PC-9 (cell line): ENCODE measurements at places on chromosomes 5 and 9.

GRCh38 chr5:154129921-154130320 is 60.6 kb upstream of the GALNT10 start:
- no peak for DNase-seq

GRCh38 chr9:134370638-134371037 is 44.4 kb downstream of the RXRA start:
- DNase-seq: no peak

DNA sequence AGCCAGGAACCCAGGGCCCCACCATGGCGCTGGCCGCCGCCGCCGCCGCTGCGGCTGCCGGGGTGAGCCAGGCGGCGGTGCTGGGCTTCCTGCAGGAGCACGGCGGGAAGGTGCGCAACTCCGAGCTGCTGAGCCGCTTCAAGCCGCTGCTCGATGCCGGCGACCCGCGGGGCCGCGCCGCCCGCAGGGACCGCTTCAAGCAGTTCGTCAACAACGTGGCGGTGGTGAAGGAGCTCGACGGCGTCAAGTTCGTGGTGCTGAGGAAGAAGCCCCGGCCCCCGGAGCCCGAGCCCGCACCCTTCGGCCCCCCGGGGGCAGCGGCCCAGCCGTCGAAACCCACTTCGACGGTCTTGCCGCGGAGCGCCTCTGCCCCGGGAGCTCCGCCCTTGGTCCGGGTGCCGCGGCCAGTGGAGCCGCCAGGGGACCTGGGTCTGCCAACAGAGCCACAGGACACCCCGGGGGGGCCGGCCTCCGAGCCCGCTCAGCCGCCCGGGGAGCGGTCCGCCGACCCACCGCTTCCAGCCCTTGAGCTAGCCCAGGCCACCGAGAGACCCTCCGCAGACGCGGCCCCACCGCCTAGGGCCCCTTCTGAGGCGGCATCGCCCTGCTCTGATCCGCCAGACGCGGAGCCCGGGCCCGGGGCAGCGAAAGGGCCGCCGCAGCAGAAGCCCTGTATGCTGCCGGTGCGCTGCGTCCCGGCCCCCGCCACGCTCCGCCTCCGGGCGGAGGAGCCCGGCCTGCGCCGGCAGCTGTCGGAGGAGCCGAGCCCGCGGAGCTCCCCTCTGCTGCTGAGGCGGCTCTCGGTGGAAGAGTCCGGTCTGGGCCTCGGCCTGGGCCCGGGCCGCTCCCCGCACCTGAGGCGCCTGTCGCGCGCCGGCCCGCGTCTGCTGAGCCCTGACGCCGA is 749 bp downstream of the SOWAHA start:
- DNase-seq: no peak

DNA sequence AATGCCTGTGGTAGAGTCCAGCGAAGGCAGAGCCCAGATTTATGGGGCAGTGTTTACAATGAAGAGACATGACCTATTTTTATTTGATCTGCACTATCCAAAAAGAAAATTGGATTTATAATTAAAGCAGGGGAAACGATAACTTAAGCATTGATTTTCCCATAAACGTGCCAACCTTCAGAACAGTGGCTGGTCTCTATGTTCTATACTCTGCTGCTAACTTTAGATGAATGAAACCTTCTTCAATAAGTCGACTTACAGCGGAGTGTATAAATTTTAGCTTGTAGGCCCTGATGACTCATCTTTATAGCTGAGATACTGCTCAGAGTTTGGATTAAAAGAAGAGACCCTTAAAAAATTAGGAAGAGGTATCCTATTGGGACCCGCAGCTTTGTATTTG is 452.6 kb downstream of the TLR4 start:
- DNase-seq: no peak

- no peak for DNase-seq
Observed at GRCh38 chr5:26719803-26720202, 318.6 kb downstream of the CDH9 start.

- DNase-seq: no peak
Observed at GRCh38 chr5:19880458-19880857, 107.5 kb downstream of the CDH18 start.

- DNase-seq: no peak
Observed at GRCh38 chr5:138082033-138082432, 1.8 kb upstream of the WNT8A start.

GRCh38 chr9:93649610-93650261 is 73.4 kb downstream of the PHF2 start:
- no peak for DNase-seq

DNA sequence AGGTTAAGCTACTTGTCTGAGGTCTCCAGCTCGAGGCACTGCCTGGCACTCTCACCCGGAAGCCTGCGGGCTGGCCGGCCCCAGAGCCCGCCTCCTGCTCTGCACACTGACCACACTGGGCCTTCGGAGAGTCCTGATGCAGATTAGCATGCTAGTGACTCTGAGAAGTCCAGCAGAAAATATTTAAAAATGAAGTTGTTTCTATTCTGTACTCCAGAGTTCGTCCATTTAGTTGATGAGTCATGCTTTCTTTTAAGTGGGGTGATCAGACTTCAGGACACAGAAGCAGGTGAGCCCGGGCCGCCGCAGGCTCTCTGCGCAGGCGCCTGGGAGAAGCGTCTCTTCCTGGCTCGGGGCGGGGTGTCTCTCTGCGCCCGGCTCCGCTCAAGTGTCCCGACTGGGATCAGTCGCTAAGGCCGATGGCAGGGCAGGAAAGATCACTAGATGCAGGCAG is 32.5 kb downstream of the FAM240B start:
- peak; percentile 63 for DNase-seq

- no peak for DNase-seq
Observed at GRCh38 chr5:112929336-112930081, 7.5 kb upstream of the REEP5 start.

- no peak for DNase-seq
Observed at GRCh38 chr9:130780865-130781504, 54.1 kb upstream of the ABL1 start.

GRCh38 chr9:78811622-78812276 is 514.8 kb downstream of the PSAT1 start:
- DNase-seq: no peak

GRCh38 chr9:38134611-38135237 is 65.7 kb upstream of the SHB start:
- DNase-seq: no peak

DNA sequence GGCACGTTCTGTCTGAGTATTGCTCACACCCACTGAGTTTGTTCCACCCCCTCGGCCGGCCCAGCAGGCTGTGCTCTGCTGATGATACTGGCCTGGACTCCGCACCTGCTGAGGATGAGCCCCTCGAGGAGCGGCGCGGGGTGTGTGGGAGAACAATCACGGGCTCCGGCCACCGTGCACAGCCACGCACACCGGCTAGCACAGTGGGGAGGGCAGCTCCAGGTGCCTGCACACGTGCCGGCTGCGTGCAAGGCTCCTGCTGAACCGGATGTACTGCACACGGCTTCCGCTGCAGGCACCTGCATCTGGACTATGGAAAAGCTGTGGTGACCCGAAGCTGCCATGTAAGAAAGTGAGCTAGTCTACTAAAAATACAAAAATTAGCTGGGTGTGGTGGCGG is 485.2 kb upstream of the CDH9 start:
- no peak for DNase-seq

DNA sequence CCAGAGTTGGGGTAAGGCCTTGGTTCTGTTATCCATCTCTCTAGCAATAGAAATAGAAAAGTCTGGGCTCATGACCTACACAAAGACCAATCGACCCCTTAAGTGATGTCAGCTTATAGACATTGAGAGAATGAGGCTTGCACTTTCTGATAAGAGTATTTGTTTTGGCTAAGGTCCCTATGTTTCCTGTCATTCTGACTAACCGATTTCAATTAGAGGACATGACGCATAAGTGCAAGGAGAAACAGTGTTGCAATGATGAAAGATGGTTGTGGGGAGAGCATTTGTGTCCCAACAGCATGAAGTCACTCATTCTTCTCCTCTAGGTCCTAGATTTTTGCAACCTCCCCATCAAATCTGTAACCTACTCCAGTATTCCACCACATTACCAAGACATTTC is 255.1 kb downstream of the MAT2B start:
- DNase-seq: no peak

DNA sequence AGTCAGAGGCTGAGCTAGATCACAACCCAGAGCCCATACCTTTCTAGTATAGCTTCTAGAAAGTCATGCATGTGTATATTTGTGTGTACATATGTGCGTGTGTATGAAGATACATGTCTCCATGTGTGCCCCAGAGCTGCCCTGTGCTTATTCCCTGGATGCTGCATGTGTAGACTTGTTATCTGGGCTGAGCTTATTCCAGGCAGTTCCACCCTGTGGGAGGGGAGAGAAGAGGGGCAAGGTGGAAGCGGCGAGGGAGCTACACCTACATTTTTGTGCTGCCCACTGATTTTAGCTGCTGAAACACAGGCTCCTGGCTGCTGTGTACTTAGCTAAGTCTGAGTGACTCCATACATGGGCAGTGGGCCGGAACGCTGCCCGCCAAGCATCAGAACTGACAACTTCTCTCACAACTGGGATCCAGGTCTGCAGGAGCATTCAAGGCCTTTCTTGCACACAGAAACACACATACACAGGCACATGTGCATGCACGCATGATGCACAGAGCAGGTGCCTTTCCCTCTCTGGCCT is 38.0 kb upstream of the XPA start:
- DNase-seq: no peak

DNA sequence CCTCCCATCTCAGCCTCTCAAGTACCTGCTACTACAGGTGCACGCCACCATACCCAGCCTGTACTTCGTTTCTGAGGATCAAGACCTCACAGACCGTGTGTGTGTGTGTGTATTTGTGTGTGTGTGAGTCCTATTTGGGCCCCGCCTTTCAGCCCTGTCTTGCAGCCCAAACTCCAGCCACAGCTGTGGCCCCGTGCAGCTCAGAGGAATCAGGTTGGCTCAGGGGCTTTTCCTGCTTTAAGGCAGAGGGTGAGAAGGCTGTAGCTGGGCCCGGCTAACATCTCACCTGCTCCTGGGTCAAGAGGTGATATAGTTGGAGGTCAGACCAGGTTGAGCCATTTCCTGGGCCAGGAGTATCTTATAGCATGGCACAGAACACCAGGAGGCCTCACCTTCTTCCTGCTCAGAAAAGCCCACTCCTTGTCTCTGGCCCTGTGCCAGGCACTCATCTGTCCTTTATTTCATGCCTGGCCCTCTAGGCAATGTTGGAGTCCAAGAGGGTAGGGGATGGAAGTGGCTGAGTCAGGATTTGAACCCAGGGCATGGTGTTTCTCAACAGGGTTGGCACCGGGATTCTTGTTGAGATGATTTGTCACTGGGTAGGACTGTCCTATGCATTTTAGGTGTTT is 1.6 kb upstream of the PHYKPL start:
- no peak for DNase-seq

DNA sequence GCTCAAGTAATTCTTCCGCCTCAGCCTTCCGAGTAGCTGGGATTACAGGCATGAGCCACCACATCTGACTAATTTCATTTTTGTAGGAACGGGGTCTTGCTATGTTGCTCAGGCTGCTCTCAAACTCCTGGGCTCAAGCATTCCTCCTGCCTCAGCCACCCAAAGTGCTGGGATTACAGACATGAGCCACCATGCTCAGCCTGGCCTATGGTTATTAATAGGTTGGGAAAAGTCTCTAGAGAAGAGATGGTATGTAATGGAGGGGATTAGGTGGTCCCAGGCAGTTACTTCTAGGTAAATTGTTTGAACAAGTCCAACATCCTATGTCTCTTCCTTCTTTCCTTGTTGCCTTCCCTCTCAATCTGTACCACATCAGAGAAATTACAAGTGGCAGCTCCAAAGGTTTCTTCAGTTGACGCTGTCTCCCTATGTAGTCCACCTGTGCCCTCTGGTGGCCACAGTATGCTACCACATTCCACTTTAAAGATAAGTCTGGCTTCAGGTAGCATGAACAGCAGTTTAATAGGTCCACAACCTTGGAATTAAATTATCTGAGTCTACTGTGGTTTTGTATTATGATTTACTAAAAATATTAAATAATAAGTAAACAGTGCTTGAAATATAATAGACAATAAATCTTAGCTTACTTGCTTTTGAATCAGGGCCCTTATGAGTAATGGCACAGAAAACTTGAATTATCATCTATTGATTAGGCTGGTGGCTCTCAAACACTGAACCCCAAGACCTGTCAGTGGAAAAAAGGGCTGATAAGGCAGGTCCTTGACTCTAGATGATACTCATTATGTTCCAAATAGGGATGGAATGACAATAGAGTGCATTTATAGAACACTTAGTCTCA is 9.7 kb downstream of the TIGD6 start:
- DNase-seq: peak; percentile 62

GRCh38 chr5:140011297-140011802 is 31.7 kb downstream of the NRG2 start:
- DNase-seq: no peak

DNA sequence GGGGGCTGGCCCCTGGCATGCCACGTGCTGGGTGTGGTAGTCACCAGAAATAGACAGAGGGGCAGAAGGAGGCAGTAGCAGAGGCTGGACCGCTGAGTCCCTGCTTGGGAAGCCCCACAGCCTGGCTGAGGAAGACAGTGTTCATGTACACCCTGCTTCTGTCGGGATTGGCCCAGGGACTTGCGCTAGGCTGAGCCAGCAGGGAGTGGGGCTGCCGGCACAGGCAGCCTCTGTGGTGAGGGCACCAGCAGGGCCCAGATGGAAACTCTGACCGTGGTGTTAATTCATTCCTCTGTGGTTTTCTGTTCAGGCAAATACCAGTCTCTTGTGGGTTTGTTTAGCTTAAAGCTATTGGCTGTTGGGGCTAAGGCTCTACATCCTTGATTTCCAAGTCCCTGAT is 108.6 kb upstream of the RAD23B start:
- no peak for DNase-seq

GRCh38 chr5:9512457-9512856 is 33.4 kb downstream of the SEMA5A start:
- DNase-seq: no peak

DNA sequence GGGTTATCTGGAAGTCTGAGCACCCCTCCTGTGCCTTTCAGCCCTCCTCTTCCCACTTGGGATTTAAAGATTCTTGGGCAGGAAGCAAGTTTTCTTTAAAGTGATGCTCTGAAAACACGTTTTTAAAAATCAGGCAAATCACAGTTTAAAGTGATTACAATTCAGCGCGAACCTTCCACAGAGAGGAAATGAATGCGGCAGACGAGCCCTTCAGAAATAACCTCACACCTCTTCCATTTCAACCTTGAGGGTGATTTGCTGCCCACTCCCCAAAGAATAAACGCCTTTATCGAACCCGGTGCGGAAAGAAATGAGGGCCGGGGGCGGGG is 2.3 kb upstream of the EFNA5 start:
- no peak for DNase-seq

GRCh38 chr5:67361932-67362729 is 165.5 kb upstream of the CD180 start:
- DNase-seq: no peak
